Muscle of leg (tissue), 16 donors: ENCODE measurements at places on chromosomes 2 and 18. TPM values are rescaled to one million over a fixed set of nuclear protein-coding genes. Genes with fewer than 3 reads are reported as not detected.

DNA sequence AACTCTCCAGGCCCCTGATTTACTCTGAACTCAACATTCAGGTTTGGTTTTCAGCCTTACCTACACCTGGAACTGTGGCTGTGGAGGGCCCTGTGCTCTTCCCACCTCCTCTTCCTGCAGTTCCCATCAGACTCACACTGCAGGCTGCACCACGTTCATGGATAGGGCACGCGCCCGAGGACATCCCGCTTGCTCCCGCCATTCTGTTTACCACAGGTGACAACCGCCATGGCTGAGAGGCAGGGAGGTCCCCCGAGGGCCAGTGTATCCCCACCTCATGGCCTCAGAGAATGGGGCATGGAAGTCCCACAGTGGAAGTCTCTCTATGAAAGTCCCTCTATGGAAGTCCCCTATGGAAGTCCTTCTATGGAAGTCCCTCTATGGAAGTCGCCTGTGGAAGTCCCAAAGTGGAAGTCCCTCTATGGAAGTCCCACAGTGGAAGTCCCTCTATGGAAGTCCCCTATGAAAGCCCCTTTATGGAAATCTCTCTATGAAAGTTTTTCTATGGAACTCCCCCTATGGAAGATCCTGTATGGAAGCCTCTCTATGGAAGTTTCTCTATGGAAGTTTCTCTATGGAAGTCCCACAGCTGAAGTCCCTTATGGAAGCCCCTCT, 358.4 kb upstream of the SALL3 start:
- no peak for DNase-seq

GRCh38 chr2:130150181-130151144, 5.6 kb upstream of the CCDC74B start:
- no peak for DNase-seq

GRCh38 chr2:81645745-81646301, 1341.3 kb upstream of the LRRTM1 start:
- DNase-seq: no peak

DNA sequence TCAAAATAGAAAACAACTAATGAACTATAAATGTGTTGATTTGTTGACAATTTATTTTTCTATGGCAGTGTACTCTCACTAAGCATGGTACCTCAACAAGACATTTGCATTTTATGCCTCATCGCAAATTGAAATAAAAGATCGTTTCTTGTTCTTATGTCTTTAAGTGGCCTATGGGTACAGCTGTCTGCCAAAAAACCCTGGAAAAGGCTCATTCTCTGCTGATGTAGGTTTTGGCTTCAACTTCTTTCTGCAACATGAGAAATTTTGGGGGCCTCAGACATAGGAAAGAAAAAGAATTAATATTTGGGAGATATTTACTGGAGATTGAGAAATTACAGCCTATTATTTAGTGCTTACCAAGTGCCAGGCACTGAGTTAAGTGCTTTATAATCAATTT, 205.1 kb upstream of the DPP10 start:
- DNase-seq: peak; percentile 73

GRCh38 chr2:20622731-20623130, 28.2 kb downstream of the HS1BP3 start:
- peak; percentile 84 for DNase-seq

DNA sequence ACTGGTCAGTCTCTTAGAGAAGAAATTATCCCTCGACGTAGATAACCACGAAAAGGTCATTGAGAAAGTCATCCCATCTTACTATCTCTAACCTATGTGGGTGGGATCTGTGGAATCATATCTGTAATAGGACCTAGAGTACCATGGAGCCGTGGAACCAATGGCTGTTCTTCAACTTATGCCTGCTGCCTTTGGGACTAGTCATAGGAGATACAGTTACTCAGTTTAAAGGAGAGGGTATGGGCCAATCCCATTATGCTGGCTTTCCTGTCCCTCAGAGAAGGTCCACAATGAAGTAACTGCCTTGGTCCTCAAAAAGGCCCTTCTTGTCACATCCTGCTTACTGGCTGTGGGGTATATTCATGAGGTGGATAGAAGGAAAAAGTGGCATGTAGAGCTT, 77.5 kb downstream of the FEZ2 start:
- DNase-seq: no peak

- no peak for DNase-seq
Observed at GRCh38 chr2:210997373-210997772, 441.0 kb downstream of the CPS1 start.

DNA sequence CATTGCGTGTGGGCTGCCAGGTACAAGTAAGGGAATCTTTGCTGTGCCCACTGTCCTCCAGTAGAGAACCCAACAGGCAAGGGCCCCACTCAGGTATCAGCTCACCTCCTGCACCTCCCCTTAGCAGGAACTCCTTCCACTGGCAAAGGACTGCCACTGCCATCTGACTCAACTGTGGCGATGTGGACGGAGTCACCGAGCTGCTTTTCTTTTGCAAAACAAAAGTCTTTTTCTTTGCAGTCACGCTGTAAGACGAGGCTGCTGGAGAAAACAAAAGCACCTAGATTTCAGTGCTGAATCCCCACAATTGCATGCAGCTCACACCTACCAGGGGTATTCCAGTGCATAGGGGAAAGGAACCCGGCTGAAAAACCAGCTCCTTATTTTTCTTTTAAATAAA, 7.9 kb downstream of the MTERF4 start:
- no peak for DNase-seq

Gene SLC40A1
- 37.4 TPM for total RNA-seq

Gene COLEC12
- total RNA-seq: 65.5 TPM

Gene TMEM37
- total RNA-seq: 2.0 TPM

Gene TP53I3
- 35.5 TPM for total RNA-seq

Gene KCNK3
- 1.1 TPM for total RNA-seq

Gene CCDC85A
- total RNA-seq: 5.5 TPM

Gene HOXD12
- total RNA-seq: not detected

Gene SPP2
- not detected for total RNA-seq
